ENCODE measurements at places on chromosomes 6 and 20.

GRCh38 chr6:151239603-151240035, at the start of gene AKAP12:
Gene AKAP12 (plus strand): TSS chr6:151239967. CDS start chr6:151240563, 596 bp downstream.
- DNase-seq, result no peak

- DNase-seq, result no peak
Observed at GRCh38 chr20:37166867-37167266, 12.3 kb upstream of the RPN2 start.

DNA sequence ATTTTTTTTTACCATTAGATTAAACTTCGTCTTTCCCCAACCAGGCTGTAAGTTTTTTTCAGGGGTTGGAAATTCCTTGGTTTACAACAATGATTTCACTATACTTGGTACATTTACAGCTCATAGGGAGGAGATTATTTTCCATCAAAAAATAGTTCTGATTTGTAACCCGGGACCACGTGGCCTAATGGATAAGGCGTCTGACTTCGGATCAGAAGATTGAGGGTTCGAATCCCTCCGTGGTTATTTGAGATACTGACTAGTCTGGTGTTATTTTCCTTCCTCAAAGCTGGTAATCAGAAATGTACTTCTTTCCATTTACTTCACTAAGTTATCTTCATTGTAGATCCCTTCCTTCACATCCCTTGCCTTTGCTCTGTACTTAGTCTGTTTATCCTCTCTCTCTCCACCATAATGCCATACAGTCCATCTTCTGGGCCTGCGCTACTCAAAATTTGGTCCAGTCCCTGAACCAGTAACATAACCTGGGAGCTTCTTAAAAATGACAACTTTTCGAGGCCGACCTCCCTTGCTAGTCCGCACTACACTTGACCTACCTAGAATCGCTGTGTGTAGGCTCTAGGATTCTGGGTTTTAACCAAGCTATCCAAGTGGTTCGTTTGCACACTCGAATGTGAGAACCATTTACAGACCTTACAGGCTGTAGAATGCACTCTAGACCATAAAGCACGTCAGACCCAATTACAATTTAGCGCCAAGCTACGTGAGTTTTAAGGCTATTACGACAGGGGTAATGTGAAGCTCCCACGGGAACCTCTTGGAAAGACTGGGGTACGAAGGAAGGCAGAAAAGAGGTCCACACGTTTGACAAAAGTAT, 42.1 kb upstream of the BTN3A2 start:
- no peak for DNase-seq

DNA sequence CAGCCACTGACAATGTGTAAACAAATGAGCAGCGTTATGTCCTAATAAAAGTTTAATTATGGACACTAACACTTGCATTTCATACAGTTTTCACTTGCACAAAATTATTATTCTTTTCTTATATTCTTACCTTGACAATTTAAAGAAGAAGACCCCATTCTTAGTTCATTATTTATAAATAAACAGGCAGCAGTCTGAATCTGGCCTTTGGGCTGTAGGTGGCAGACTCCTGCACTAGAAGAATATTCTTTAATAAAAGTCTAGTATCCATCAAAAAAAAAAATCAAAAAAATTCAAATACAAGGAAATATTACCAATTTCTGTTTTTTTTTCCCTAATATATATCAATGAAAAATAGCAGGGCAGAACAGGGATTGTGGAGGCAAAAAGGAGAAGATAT, 24.8 kb downstream of the PTCHD4 start:
- no peak for DNase-seq

DNA sequence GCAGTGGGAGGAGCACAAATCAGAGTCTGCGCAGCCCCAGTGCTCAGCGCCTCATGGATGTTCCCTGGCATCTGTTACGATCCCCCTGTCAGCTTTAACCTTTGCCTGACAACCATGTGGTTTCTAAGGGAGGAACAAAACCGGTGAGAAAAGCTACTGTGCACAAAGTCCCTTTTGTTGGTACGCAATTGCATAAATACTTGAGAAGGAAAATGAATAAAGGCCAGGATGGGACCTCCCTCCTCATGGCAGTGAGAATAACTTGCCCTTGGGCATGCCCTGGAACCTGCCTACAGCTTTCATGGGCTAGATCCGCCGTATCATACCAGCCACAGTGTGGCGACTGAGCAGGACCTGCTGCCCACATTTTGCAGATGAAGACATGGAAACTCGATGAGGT, 81.0 kb downstream of the RIN2 start:
- DNase-seq, result no peak

- peak; percentile 11 for DNase-seq
Observed at GRCh38 chr6:137076277-137077068, 31.7 kb upstream of the IL20RA start.

GRCh38 chr20:36313476-36313875, 7.3 kb downstream of the DLGAP4 start:
- DNase-seq, result no peak

DNA sequence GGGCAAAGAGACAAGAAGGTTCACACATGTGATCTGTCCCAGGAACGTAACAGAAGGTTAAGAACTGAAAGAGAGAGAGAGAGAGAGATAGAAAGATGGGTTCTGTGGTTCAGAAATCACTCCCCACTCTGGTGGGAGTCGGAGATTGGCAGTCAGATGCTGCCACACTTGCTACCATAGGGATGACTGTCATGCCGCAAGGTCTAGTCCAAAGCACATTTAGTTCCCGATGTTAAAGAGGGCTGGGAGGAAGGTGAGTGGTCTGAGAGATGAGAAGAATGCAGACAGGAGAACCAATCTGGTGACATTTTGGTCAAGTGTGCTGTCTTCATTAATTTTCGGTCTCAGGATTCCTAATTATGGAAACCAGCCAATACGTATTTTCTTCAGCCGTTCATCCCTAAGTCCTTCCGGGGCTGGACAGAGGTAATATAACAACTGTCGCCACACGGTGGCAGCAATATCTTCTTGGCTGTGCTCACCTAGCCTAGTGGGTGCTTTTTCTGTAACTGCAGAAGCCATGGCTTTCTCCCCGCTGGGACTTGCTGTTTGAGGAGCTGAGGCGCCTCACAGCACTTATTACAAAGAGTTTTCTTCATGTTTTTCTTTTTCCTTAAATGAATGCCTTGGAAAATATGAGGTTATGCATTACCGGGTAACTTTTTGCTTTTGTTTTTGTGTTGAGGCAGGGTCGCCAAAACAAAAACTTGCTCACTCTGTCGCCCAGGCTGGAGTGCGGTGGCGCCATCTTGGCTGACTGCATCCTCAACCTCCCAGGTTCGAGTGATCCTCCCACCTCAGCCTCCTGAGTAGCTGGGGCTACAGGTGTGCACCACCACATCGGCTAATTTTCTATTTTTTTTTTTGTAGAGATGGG, 46.0 kb downstream of the SLC35D3 start:
- DNase-seq, result peak; percentile 57

- DNase-seq, result no peak
Observed at GRCh38 chr6:28884423-28885131, 39.2 kb downstream of the TRIM27 start.

DNA sequence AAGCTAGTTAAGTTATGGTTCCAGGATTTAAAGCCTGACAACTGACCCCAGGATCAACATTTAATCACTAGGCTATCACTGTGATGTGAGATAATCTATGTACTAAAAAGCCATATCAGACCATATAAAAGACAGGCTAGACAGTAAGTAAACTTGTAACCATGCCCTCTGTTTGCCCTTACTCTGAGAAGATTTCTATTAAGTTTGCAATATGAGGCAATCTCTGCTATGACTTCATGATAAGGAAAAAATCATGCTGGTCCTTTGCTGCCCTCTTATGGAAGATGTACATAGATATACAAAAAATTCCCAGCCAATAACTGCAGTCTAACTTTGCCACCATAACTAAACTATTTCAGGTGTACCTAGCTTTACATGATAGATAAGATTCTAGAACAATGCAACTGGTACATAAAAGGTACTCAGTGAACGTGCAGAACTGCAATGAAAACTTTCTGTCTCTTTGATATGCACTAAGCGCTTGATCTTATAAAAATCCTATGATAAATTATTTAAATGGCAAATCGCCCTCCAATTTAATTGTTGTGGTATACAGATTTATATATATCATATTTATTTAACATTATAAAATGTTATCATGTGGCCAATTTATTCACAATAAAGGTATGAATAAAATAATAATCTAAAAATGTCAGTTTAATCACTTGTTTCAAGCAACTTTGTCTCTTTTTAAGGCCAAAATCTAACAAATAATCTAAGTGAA, 70.5 kb downstream of the FAM217A start:
- no peak for DNase-seq

- no peak for DNase-seq
Observed at GRCh38 chr6:157996201-157996712, 14.6 kb downstream of the SYNJ2 start.

- DNase-seq, result no peak
Observed at GRCh38 chr6:77566235-77566634, 86.6 kb upstream of the MEI4 start.

GRCh38 chr6:25065666-25066065, 129.9 kb upstream of the RIPOR2 start:
- DNase-seq, result no peak

DNA sequence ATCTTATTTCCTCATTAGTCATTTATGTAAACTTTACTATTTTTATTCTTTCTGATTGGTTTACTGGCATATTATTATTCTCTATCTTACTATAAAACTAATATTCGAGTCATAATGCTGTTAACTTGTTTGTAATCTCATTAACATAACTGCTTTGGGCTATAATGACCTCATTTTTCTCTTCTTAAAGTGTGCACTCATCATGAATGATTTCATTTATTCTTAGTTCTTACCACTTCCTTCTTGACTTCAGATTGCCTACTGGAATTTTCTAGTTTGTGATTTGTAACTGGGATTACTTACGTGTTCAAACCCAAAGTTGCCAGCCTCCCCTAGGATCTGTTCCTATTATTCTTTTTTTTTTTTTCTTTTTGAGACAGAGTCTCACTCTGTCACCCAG, 91.8 kb upstream of the TNFAIP3 start:
- DNase-seq, result no peak

- DNase-seq, result no peak
Observed at GRCh38 chr6:129523816-129524215, 186.2 kb downstream of the ARHGAP18 start.
